ENCODE measurements at places on chromosomes 1 and 21.

DNA sequence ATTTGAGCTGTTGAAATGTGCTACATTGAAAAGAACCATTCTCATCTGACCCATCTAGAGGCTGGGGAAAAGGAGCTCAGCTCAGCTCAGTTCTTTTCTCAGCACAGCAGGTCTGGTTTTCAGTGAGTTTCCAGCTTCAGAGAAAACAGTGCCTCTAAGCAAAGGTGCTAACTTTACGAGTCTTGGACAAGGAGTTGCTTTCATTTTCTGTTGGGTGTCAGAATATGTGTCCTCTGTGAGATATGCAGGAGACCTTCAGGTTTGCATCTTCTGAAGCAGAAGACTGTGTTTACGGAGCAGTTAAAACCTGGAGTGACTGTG is 321.3 kb upstream of the USP24 start:
- no peak for DNase-seq

DNA sequence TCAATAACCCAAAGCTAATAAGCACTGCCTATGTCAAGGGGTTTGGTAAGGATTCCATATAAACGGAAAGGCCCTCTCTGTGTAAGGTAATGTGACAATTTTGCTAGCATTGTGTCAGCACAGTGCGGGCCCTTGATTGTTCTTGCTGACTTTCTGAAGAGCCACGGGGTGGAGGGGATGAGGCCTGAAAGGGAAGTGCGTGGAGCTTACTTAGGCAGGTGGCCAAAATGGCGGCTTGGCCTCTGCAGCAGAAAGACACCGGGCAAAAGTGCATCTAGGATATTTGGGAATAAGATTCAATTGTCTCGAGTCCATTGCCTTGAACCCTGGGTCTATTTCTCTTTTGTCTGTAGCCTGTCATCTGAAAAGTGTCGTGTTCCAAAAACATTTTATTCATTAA is 114.3 kb downstream of the TGFB2 start:
- DNase-seq: no peak

DNA sequence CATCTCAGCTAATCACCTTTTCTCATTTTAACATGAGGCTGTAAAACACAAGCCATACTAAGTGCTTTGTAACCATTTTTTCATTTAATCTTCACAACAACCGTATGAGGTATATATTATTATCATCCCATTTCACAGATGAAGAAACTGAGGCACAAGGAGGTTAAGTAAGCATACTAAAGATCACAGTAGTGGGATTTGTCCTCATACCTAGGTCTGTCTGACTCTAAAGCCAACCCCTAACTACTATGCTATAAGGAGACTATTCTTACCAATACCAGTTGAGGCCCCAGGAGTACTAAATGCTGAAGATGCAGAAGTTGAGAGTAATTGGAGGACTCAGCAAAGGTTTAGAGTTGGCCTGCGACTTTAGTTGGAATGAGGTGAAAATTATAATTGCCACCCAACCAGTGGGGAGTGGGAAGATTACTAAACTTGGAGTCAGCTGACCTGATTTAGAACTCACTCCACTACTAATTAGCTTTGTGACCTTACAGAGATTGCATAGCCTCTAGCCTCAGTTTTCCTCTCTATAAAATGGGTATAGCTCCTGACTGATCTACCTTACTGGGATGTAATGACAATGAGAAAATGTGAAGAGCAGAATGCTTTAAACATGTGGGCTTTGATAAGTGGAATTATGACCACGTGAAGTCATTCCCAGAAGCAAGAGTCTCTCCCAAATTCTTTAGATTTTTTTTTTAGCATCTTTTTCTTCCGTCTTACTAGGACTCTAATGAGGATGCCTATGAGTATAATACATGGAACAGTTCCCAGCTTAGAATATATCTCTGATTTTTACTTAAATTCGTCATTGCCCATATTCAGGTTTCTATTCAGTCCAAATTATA is 85.8 kb upstream of the IPO9 start:
- DNase-seq: no peak

- DNase-seq: no peak
These were observed 22.7 kb downstream of the PRKCZ start for GRCh38 chr1:2072891-2073290.

- DNase-seq: no peak
These were observed 2.8 kb upstream of the SRRM1 start for GRCh38 chr1:24640288-24640687.

GRCh38 chr1:82795508-82796149 is 994.9 kb downstream of the ADGRL2 start:
- no peak for DNase-seq

GRCh38 chr1:215032911-215033526 is 49.5 kb upstream of the KCNK2 start:
- no peak for DNase-seq

DNA sequence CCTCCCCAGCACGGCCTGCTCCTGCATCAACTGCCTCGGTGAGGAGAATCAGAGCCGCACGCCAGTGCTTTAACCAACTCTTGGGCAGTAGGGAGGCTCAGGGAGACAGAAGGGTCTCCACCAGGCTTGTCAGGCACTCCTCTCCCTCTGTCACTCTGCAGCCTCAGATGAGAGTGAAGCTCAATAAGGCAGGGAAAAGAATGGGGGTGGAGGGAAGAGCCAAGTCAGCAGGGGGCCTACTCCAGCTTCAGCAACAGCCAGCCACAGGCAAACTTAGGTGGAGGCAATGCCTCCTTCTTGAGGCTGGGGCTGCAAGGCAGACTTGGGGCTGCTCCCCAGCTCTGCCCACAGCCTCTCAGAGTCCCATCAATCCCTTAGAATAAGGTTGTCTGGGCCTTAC is 51.8 kb upstream of the A3GALT2 start:
- DNase-seq: no peak

DNA sequence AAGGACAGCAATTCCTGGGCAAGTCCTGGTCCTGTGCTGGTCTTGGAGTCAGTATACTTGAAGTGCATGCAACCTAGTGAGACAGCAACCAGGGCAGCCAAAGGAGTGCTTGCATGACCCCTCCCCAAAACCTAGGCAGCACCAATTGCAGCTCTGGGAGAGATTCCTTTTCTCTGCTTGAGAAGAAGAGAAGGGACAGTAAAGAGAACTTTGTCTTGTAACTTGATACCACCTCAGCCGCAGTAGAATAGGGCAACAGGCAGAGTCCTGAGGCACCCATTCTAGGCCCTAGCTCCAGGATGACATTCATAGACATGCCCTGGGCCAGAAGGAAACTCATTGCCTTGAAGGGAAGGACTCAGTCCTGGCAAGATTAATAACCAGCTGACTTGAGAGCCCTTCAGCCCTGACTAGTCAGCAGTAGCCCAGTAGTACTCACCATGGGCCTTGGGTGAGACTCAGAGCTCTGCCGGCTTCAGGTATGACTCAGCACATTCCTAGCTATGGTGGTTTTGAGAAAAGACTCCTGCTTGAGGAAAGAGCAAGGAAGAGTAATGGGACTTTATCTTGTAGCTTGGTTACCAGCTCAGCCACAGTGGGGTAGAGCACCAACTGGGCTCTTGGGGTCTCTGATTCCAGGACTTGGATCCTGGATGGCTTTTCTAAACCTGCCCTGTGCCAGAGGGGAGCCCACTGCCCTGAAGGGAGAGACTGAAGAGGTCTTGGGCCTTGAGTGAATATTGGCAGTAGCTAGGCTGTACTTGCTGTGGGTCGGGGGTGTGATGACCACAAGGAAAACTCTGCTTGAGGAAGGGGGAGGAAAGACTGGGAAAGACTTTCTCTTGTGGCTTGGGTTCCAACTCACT is 51.7 kb upstream of the ACADM start:
- no peak for DNase-seq
